ENCODE measurements at places on chromosomes 4 and X. TPM values are rescaled to one million over a fixed set of nuclear protein-coding genes. Genes with fewer than 3 reads are reported as not detected.

GIMD1 gene
- not detected for total RNA-seq

UBA6 gene
- 96.4 TPM for total RNA-seq

VCX gene
- not detected for total RNA-seq

DNA sequence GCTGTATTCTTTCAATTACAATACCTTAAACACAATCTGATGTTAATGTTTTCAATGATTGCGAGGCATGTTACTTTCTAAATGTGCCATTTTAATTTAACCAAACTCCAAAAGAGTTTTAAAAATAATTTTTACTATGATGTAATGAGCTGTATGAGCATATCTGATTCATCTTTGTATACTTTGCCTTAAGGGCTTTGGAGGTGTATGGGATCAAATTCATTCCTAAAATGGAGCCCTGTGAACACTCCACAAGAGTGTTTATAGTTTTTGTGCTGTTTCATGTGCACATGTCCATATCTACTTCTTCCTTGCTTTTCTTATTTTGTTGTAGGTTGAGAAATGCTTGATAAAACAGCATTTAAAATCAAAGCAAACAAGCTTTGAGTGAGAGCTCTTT, 82.4 kb downstream of the ATP10D start:
- no peak for DNase-seq

DNA sequence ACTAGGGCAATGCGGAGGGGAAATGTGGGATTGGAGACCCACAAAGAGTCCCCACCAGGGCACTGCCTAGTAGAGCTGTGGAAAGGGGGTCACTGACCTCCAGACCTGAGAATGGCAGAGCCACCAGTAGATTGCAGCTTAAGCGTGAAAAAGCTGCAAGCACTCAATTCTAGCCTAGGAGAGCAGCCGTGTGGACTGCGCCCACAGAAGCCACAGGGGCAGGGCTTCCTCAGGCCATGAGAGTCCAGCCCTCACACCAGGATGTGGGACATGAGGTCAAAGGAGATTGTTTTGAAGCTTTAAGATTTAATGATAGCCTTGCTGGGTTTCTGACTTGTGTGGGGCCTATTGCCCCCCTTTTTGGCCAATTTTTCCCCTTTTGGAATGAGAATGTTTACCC, 379.0 kb downstream of the INPP4B start:
- DNase-seq = no peak

- no peak for DNase-seq
Measured at GRCh38 chr4:6456450-6456849, 16.0 kb downstream of the PPP2R2C start.

GRCh38 chr4:61200187-61200915, at the start of gene ADGRL3:
Gene ADGRL3, plus strand, starts transcription at chr4:61200326.
- DNase-seq = no peak

GRCh38 chr4:71550220-71551165, 211.7 kb downstream of the SLC4A4 start:
- no peak for DNase-seq

GRCh38 chrX:68079961-68080360, 353.3 kb downstream of the OPHN1 start:
- DNase-seq = no peak

- no peak for DNase-seq
Measured at GRCh38 chr4:15145709-15146108, 143.4 kb downstream of the CPEB2 start.
